ENCODE measurements at places on chromosomes 5 and 9.

- DNase-seq = no peak
Measured at GRCh38 chr9:71681104-71681707, 87.1 kb downstream of the CEMIP2 start.

DNA sequence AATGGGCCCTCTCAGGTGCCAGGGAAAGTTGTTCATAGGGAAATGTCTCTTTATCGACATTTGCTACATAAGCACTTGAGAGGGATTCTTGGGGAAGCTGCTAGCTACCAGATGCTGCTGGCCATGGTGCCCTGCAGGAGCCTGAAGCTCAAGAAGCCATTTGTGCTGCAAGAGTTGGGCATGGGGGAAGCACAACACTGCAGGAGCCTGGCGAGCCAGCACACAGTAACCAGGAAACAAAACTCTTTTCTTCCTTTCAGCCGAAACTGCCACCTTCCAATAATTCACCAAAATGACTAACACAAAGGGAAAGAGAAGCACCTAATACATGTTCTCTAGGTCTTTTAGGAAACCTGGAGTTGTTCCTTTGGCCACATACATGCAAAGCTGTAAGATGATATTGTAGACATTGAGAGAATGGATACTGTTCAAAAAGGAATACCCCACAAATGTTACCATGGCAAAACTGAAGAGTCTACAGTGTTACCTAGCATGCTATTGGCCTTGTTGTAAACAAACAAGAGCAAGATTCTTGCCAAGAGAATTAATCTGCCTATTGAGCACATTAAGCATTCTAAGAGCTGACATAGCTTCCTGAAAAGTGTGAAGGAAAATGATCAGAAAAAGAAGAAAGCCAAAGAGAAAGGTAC, 26.1 kb upstream of the LARP1 start:
- no peak for DNase-seq

DNA sequence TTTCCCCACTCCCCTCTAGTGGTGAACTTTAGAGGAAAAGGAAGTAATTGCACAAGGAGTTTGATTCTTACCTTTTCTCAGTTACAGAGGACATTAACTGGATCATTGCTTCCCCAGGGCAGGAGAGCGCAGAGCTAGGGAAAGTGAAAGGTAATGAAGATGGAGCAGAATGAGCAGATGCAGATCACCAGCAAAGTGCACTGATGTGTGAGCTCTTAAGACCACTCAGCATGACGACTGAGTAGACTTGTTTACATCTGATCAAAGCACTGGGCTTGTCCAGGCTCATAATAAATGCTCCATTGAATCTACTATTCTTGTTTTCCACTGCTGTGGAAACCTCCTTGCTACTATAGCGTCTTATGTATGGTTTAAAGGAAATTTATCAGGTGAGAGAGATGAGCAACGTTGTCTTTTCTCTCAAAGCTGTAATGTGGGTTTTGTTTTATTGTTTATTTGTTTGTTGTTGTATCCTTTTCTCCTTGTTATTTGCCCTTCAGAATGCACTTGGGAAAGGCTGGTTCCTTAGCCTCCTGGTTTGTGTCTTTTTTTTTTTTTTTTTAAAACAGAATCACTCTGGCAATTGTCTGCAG, 25.3 kb downstream of the SLC22A5 start:
- no peak for DNase-seq

- DNase-seq = no peak
Measured at GRCh38 chr5:79731775-79732174, 42.1 kb downstream of the CMYA5 start.

DNA sequence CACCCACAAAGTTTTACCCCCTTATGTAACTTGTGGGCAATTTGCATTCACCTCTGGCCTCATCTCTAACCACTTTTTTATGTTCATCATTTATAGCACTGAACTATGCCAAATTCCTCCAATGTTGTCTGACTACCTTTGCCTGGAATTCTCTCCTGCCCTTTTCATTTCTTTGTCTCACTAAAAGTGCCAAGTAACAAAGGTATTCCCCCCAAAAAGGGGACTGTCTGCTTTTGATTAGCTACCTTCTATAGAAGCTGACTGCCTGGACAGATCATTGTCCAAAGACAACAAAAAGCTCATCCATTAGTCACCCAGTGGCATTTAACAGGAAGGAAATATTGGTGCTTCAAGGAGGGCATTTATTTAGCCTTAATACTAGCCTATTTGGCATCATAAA, 189.9 kb upstream of the VCAN start:
- DNase-seq = no peak

GRCh38 chr9:98575379-98576346, 133.1 kb downstream of the GABBR2 start:
- no peak for DNase-seq

- no peak for DNase-seq
Measured at GRCh38 chr5:179269781-179270543, 75.3 kb downstream of the ADAMTS2 start.

- no peak for DNase-seq
Measured at GRCh38 chr5:54273715-54274114, 36.7 kb downstream of the ARL15 start.

- peak; percentile 35 for DNase-seq
Measured at GRCh38 chr9:112809351-112809848, 58.8 kb downstream of the SNX30 start.

GRCh38 chr5:33892620-33893137, 889 bp upstream of the ADAMTS12 start:
- no peak for DNase-seq

DNA sequence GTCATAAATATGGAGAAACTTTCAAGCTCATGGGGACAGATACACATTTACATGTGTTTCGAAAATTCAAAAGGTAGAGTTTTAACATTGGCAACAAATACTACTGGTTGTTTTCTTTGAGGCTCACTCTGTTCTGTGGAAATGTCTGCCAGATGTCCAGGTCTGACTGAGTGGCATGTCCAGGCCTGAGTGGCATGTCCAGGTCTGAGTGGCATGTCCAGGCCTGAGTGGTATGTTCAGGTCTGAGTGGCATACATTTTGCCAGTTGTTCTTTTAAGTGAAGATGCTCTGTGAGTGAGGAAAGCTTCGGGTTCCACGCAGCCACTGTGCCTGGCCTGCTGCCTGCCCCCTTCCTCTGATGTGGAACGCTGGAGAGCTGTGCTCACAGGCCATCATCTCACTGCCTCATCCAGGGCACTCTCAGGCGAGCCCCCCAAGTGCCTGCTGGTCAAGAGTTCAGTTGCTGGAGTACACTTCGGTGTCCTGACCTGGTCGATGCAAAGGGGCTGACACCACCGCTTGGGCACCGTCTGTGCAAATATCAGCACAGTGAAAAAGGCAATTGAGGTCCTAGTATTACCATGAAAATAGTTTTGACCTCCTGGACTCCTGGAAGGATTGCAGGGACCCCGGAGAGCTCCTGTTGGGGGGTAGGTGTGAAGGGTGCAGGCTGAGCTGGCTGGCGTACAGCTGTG, 89.9 kb downstream of the EHMT1 start:
- no peak for DNase-seq

- DNase-seq = no peak
Measured at GRCh38 chr5:151620461-151620840, 29.3 kb upstream of the FAT2 start.

DNA sequence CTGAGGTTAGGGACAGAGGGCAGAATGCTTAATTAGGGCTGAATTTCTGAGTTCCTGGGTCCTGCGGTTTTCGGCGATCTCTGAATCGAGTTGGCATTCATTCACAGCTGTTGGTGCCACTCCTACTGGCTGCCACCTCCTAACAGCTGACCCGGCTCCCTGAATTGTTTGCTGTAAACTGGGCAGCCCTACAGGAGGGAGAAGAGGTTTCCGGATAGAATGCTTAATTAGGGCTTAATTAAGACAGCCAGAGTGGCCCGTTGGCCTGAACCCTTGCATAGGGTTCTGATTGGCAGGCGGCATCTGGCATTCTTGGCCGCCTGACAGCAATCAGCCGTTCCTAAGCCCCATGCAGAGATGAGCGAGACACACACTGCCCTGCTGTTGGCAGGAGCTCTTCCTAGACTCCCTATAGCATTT, 25.7 kb downstream of the FRMPD1 start:
- peak; percentile 85 for DNase-seq

DNA sequence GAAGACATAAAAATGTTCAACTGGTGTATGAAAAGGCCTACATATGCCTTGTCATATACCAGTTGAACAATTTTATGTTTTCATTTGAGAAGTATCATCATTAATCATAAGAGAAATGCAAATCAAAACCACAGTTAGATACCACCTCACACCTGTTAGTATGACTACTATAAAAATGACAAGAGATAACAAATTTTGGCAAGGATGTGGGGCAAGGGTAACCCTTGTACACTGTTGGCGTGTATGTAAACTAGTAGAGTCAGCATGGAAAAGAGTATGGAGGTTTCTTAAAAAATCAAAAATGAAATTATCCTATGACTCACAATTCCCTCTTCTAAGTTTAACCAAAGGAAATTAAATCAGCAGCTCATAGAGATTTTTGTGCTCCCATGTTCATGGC, 250.4 kb upstream of the ST8SIA4 start:
- DNase-seq = no peak

DNA sequence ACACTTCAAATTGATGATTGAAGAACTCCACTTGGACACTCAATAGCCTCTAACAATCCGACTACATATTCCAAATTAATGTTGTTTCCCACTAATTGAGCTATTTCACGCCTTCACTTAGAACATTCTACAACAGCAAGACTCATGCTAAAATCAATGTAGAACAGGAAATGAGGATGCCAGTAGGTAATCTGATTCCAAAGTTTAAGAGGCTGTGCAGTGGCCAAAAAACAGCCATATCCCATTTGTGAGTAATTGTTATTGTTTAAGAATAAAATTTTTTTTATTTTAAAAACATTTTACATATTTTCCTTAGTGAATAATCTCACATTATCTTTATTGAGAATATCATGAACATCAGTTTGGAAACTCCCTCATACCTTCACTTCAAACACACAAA, 35.7 kb upstream of the GHR start:
- DNase-seq = no peak

DNA sequence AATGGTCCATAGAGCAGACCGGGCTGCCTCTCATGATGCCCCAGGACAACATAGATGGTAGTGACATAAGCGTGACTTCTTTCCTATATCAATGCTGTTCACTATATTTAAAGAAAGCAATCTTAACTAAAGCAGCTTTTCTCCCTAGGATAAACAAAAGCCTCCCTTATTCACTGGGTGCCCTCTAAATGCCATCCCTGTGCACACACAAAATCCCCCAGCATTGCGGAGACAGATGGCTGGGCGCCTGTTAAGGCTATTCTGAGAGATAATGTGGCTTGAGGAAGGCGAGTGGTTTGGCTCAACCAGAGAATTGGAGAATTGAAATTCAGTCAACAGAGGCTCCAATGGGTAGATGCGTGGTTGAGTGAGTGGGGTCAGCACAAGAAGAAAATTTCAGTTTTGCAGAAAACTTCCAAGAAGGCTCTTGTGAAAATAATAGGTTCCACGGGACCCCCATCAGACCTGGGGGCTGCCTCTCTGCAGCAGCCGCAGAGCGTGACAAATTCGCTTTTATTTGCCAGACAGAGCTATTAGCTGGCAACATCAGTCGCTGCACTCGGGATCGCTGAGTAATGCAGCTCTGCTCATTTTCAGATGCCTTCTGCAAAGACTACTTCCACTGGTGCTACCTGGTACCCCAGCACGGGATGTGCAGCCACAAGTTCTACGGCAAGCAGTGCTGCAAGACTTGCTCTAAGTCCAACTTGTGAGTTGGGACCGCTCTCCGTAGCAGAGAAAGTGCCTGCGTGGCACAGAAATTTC, 103.9 kb upstream of the ICE1 start:
- DNase-seq = no peak

GRCh38 chr5:177429248-177430040, 3.0 kb downstream of the GRK6 start:
- DNase-seq = peak; percentile 70

DNA sequence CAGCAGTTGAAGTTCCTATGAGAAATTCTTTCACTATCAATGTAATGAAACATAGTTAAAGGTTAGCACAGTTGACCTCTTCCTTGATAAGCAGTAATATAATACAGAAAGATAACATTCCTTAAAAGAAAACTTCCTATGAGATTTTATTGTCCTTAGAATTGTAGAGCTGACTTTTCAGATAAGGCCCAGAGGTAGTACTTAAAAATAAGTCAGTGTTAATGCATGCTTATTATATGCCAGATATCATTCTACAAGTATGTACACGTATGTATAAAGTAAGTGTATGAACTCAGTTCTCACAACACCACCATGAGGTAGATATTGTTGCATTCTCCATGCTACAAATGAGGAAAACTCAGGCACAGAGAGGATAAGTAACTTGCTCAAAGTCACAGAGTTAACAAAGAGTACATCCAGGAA, 15.3 kb downstream of the AP3S1 start:
- DNase-seq = no peak

DNA sequence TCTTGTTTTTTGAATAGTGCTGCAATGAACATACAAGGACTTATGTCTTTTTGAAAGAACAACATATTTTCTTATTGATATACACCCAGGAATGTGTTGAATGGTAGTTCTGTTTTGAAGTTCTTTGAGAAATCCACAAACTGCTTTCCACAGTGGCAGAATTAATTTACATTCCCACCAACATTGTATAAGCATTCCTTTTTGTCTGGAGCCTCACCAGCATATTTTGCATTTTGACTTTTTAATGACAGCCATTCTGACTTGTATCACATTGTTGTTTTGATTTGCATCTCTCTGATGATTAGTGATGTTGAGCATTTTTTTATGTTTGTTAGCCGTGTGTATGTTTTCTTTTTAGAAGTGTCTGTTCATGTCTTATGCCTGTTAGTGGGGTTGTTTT, 524.9 kb downstream of the SEMA5A start:
- DNase-seq = no peak

DNA sequence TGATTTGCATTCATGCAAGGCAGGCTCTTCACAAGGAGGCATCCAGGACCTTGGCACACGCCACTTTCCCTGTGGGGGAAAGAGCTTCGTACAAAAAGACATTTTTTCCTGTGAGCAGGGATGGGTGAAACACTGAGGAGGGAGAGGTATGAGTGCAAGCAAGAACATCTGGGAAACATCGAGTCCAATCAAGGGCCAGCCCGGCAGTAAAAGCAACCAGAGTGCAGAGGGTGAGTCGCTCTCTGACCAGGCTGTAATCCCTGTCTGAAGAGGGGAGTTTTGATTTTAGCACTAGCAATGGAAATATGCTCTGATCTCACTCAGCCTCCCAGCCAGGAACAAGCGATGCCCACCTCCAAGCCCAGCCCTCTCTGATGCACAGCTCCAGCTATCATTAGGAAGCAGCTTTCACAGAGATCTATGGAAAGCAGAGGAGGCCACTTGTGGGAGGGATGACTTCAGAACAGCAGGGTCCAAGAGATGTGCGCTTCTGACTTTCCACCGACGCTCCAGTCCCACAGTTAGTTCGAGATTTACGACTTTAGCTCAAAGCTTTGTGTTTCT, 211.0 kb upstream of the ADAMTS16 start:
- no peak for DNase-seq

All from Ammon's horn (tissue), 1 donor.